Brain pericyte (primary cell): ENCODE measurements at places on chromosomes 2 and 18.

- DNase-seq, result no peak
Measured at GRCh38 chr18:11149441-11150270, at the start of gene PIEZO2. Gene PIEZO2 (minus strand): TSS chr18:11149569. CDS start chr18:11148588, 981 bp downstream.

- DNase-seq, result no peak
Measured at GRCh38 chr18:10899481-10899880, 249.9 kb downstream of the PIEZO2 start.

- no peak for DNase-seq
Measured at GRCh38 chr2:155350783-155351580, 652.5 kb downstream of the KCNJ3 start.

DNA sequence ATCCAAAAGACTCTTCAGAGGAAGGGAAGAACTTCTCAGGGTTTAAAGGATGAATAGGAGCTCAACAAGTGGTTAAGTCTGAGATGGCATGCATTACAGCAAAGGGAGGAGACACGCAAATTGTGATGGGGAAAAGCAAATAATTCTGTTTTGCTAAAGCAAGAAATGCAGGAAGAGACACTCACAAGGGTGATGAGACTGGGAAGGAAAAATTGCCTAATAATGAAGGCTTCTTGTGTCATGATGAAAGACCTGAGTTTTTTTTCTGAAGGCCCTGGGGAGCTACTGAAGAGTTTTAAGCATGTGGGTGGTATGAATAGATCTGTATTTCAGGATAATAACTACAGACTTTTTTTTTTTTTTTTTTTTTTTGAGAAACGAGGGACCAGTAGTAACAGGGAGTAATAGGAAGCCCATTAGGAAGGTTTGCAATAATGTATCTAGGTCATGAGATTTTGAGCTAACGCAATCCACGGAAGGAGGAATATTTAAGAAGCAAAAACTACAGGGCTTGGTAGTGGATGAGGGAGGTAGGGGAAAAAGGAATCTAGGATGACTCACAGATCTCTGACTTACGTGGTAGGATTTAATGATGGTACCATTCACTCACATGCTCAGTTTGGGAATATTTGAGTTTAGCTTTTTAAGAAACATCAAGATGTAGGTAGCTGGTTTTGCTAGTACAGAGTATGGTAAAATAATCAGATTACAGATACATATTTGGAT lies 16.0 kb upstream of the SERPINB3 start:
- no peak for DNase-seq

DNA sequence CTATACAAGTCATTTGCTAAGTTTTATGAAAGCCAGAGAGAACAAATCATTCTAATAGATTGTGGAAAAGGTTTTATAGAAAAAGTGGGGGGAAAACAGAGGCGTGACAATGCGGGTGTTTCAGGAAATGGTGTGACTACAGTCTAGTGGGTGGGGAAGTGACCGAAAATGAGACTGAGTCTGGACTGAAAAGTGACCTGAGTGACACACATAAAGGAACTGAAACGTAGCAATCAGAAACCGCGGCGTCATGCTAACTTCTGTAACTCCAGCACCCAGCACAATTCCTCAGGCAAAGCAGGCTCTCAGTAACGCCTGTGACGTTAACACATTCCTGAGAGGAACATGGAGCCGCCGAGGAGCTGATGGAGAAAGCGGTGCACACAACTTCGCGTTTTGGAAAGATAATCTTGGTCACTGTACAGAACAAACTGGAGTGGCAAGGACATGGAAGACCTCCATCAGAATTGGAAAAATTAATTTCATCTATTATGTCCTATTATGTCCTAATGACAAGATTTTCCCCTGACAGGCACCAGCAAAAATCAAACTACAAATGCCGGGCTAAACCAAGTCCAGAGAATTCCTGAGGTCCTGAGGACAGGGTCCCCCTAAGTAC lies 1.4 kb upstream of the CD226 start:
- no peak for DNase-seq

DNA sequence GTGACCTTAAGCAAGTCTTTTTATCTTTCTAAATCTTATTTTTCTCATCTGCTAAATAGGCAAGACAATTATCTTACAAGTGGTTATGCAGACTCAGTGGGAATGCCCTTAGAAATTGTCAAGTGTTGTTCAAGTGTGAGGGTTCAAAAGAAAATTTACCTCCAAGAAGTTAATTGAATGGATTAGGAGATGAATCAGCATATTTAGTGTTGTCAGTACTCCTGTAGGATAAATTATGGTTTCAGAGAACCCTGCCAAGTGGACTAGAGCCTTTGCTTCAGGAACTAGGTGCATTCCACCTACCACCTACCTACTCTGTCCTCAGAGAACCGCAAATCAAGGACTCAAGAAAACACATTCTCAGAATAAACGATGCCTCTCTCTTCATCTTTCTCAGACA lies 69.8 kb upstream of the KCTD1 start:
- DNase-seq, result no peak

DNA sequence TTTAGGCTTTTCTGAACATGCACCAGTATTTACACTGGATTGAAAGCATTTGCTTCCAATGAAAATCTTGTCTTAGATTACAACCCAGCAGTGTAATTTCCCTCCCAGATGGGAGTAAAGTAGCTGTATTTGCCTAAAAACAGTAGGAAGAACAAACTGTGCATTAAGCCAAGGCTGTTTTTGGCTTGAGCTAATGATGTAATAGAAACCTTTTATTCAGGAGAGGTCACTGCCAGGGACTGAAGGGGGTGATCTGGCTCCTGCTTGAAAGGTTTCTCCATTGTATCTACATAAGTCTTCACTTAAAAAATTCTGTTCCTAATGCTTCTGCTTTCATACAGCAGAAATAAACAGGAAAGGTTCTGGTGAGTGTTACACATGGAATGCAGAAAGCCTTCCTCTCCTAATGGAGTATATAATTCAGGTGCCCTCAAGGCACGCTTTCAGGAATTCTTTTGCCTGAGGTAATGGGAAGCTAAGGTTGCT lies 74.4 kb downstream of the MEIS1 start:
- DNase-seq, result no peak

- DNase-seq, result no peak
Measured at GRCh38 chr2:190762566-190762965, 113.7 kb downstream of the NAB1 start.

GRCh38 chr2:205261516-205262020 lies 420.7 kb upstream of the NRP2 start:
- DNase-seq, result no peak

- no peak for DNase-seq
Measured at GRCh38 chr18:78730546-78730945, 249.1 kb upstream of the SALL3 start.

DNA sequence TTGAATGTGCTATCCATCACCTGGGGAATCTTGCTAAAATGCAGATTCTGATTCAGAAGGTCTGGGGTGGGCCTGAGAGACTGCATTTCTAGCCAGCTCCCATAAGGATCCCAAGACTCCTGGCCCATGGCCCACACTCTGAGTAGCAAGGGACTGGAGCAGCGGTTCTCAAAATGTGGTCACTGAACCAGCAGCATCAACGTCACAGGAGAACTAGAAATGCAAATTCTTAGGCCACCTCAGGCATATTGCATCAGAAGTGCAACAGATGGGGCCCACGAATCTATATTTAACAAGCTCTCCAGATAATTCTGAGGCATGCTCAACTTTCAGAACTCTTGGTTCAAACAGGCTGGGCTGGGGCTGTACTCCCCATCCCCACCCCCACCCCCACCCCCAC lies 74.6 kb downstream of the DHRS9 start:
- no peak for DNase-seq

GRCh38 chr2:36753706-36754221 lies 57.3 kb downstream of the VIT start:
- no peak for DNase-seq
